ENCODE measurements at places on chromosomes 13 and 19. TPM values are rescaled to one million over a fixed set of nuclear protein-coding genes. Genes with fewer than 3 reads are reported as not detected.

The CPAMD8 gene
- 9.6 TPM for total RNA-seq

GRCh38 chr13:100788540-100788939 is 113.9 kb upstream of the TMTC4 start:
- no peak overlapping the region for H3K27ac ChIP-seq
- H3K36me3 ChIP-seq = no peaks in the 10 kb centered on the region
- no peaks in the 10 kb centered on the region for H3K27me3 ChIP-seq
- no peaks in the 10 kb centered on the region for H3K4me1 ChIP-seq

GRCh38 chr13:99965329-99966000 is 6.1 kb downstream of the ZIC5 start:
- no peak overlapping the region for H3K27ac ChIP-seq
- no peak for DNase-seq
- H3K36me3 ChIP-seq = no peaks in the 10 kb centered on the region
- H3K4me1 ChIP-seq = peaks cover 23% of the 10 kb centered on the region
- H3K27me3 ChIP-seq = peaks cover 100% of the 10 kb centered on the region

- no peaks in the 10 kb centered on the region for H3K4me1 ChIP-seq
- H3K36me3 ChIP-seq = no peaks in the 10 kb centered on the region
- DNase-seq = no peak
- no peak overlapping the region for H3K27ac ChIP-seq
- no peak overlapping the region for H3K4me3 ChIP-seq
Observed at GRCh38 chr13:104181526-104182231, 1115.5 kb upstream of the SLC10A2 start.

DNA sequence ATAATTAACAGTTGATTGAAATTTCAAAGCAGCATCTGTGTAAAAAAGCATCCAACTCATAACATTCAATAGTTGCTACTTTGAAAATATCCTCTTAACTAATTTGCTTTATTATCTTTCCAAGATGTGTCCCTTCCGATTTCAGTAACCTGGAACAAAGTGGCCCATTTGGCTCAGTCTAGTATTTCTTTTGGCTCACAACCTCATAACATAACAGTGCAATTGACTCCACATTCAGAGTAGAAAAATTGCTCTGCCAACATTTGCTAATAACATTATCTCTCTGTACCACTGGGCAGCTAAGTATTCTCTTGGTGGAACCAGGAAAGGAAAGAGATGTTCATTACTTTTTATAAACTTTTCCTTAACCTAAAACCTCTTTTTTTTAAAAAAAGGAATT is 571.1 kb upstream of the ARGLU1 start:
- peak overlapping the region; percentile 1 for H3K27ac ChIP-seq
- peaks cover 28% of the 10 kb centered on the region for H3K4me1 ChIP-seq
- H3K36me3 ChIP-seq = no peaks in the 10 kb centered on the region
- no peak overlapping the region for H3K4me3 ChIP-seq
- DNase-seq = no peak

Measured in esophagus muscularis mucosa (tissue), 4 donors.